Spleen (tissue), 13 donors: ENCODE measurements at places on chromosomes 5 and 9.

DNA sequence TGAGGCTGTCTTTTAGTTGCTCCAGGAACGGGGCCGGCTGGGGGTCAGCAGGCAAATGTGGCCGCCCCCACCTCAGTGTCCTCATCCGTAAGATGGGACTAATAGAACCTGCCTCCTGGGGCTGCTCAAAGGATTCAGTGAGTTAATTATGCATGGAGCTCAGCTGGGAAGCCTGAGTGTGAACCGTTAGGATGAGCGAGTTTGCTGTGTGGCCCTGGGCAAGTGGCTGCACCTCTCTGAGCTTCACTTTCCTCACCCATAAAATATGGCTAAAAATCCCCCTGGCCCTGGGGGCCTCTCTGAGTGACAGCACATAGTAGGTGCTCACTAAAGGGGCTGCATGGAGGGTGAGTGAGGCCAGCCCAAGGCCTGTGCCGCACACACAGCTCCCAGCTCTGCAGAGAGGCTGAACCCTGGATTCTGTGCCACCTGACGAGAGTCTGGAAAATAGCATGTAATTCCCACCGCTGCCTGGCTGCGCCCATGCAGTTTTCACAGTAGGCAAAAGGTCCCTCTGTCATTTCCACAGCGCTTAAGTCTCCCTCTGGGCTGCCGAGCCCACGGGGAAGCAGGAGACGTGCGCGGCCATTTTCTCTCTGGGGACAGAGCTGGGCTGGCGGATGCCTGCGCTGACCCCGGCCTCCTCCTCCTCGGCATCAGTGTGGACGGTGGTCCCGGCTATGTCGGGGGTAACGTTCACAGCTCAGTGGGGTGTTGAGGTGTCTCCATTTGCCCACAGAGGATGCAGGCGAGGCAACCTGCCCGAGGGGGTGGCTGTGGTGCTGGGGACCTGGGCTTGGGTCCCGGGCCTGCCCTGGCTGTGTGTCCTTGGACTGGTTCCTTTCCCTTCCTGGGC lies 18.2 kb downstream of the ASS1 start:
- DNase-seq = no peak

DNA sequence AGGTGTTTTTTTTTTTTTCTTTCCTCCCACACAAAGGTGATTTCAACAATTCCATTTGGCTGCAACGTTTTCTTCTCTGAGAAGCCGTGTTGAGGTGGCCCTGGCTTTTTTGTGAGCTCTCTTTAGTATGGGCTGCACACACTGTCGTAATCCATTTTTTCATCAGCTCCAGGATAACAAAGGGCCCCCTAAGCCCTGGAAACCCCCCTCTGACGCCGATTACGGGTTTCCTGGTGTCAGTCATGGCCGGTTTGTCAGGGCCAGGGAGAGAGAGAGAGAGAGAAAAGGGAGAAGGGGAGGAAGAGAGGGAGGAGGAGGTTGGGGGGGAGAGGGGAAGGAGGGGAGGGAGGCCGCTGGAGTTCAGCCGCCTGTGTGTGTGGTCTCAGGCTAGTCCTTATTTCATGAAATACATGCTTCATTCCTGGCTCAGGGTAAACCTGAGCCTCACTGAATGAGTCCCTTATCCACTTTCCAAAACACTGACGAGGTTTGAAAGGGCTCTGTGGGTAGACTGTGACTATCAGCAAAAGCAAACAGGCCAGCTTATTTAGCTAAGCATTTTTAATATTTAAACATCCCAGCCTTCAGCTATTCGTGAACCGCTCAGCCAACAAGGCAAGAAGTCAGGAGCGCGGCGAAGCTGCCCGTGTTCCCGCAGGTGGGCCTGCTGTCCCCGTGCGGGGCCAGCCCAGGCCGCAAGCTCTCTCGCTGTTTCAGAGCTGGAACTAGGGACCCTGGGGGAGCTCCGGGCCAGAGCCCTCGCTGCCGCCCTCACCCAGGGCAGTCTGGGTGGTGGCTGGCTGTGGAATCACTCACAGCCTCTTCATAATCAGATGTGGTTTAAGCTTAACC lies 172.8 kb downstream of the ERCC6L2 start:
- DNase-seq = peak; percentile 50

DNA sequence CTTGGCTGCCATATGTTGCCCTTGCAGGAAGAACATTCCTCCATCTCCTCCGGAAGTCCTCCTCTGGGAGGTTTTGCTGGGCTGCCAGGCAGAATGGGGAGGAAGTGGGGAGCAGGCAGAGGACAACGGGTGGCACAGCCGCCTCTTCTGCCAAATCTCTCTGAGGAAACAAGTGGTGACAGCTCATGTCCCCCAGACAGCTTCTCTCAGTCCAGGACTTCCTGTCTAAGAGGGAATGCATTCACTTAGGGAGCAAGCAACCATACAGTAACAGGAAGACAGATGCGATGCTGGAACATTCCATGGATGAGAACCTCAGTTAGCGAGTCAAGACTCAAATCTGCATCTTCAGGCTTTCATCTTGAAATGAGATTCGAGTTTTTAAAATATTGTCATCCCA lies 701.0 kb downstream of the SEMA5A start:
- no peak for DNase-seq

DNA sequence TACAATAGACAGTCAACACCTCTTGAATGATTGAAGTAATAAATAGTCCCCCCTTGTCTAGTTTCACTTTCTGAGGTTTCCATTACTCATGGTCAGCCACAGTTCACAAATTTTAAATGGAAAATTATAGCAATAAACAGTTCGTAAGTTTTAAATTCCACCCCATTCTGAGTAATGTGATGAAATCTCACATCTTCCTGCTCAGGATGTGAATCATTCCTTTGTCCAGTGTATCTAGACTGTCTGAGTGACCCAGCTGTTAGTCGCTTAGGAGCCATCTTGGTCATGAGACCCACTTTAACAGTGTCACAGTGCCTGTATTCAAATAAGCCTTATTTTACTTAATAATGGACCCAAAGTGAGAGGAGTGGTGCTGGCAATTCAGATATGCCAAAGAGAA lies 311.6 kb upstream of the PRR16 start:
- DNase-seq = no peak
